ENCODE measurements at places on chromosomes 6 and 20.

GRCh38 chr20:58986286-58986967 lies 5.4 kb downstream of the NELFCD start:
- DNase-seq = no peak

GRCh38 chr6:112571488-112572270 lies 224.5 kb downstream of the RFPL4B start:
- DNase-seq = no peak

GRCh38 chr6:157481189-157481864 lies 100.3 kb downstream of the ZDHHC14 start:
- no peak for DNase-seq

- no peak for DNase-seq
These were observed 134.9 kb upstream of the THBS2 start for GRCh38 chr6:169388395-169389166.

DNA sequence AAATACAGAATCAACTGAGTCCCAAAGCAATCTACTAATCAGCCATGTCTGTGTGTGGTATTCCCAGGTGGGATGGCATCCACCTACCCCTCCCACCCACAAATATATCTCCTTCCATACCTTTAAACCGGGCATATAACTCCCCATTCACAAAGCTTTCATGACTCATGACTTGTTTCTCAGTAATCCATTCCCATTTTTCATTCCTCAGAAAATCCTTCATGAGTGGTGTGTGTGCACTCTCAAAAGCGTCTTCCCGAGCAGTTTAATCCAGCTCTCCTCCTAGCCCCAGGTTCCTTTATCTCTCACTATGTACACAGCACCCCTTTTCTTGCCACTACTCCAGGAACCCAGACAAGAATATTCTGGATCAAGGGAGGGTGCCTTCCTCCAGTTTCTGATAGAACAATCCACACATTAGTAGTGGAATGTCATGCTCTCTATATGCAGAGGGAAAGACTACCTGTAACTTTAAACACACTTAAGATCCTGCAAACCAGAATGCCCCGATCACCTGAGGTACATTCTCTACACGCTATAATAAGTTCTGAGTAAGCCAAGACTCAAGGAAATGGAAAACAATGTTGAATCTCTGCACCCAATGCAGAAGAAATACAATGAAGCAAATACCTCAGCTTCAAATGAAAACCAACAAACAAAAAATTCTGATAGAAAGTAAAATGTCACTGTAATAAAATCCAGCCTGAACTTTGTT lies 55.7 kb upstream of the IPCEF1 start:
- DNase-seq = no peak

DNA sequence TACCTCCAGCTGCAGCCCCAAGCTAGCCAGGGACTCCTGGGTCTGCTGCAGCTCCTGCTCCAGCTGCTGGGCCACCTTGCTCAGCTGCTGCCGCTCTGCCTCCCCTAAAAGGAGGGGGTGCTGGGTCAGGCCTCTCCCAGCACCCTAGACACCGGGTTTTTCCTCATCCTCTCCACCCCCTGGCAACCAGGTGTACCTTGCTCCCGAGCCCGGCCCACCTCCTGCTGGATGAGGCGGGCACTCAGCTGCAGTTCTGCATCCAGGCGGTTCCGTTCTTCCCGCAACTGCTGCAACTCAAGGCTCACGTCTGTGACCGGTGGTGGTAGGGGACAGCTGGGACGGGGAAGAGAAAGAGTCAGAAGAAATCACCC lies 6.1 kb upstream of the PSORS1C2 start:
- no peak for DNase-seq

DNA sequence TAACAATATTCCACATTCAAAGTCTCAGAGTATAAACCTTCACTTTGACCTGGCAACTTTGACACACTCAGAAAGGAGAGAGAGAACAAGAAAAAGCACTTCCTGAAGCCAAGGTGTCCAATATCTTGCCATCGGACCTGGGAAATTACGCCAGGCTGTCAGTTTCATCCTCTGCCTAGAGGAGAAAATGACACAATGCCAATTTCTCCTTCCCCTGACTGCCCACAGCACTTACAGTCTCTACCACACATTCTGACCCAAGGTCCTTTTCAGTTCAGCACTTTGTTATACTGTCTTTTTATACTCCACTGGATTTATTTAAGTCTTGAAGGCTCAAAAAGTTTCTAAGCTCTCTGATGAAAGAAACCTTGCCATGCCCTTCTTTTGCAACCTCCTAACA lies 250.4 kb downstream of the GMPR start:
- DNase-seq = no peak

DNA sequence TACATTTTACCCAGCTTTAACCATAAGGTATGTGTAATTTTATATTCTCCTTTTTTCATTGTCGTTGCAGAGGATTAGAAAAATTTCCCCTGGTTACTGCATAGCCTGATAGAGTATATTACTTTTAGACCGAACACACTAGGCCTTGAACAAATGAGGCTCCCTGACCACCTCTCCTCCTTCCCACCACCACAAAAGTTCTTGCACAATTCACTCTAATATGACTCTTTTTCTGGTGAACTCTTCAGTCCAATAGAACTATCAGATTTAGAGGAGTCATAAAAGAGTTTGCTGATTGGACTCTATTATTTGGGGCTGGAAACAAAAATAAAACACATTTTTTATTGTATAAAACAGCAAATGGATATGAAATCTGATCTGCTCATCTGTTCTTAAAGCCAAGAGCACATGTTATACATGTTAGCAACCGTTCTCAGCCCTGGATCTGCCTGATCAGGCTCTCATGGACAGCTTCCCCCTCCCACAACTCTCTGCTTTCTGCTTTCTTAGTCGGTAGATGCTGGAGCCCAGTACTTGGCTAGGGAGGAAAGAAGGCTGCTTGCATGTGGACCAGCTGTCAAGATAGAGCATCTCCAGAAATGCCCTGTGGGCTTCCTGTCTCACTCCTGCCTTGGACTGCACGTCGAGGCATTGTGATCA lies 83.5 kb downstream of the CD164 start:
- DNase-seq = no peak

GRCh38 chr20:62066983-62067433 lies 1.3 kb upstream of the TAF4 start:
- peak; percentile 10 for DNase-seq

DNA sequence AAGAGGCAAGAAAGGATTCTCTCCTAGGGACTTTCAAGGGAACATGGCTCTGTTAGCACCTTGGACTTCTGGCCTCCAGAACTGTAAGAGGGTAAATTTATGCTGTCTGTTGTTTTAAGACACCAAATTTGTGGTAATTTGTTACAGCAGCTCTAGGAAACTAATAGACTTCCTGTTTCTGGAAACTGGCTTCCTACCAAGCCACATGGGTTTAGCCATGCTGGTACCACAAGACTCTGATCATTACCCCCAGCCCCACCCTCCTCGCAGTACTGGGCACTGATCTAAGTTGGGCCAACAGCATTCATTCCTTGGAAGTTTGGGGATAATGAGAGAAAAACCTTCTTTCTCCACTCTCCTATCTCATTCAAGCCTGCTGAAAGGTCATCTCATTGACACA lies 109.5 kb upstream of the SMLR1 start:
- DNase-seq = no peak

DNA sequence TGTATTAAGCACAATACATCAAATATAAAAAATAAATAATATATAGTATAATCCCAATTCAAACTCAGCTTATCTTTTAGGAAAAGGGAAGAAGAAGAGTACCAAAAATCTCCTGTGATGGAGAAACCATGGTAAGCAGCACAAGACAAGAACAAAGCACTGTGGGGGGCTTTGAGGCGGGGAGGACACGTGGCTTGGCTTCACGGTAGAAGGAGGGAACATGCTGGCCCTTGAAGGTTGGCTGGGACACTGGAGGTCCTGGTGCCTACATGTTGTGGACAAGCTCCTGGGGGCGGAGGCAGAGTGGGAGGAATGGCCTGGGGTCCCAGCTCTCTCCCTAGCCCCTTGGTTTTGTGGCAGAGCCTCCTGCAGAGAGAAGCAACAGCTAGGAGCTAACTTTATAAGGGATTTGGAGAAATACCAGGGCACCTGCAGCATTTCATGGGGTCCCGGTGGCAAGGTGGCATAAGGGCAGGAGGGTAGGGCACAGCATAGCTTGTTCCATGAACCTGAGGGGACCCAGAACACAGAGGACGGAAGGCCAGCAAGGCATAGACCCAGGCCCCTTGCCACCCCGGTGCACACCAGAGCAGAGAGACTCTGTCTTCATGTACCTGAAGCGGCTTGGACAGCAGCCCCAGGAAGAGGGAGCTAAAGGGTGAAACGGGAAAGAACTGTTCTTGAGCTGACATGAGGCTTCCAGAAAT lies 72.0 kb downstream of the LY86 start:
- no peak for DNase-seq

GRCh38 chr6:90846824-90847223 lies 260.0 kb upstream of the MAP3K7 start:
- no peak for DNase-seq

GRCh38 chr6:38043259-38043753 lies 223.8 kb downstream of the ZFAND3 start:
- DNase-seq = no peak
